ENCODE measurements at places on chromosomes 12 and 14.

GRCh38 chr14:99601361-99601831 lies 2.6 kb downstream of the CCDC85C start:
- DNase-seq = no peak

GRCh38 chr14:101986953-101987352 lies 22.6 kb downstream of the DYNC1H1 start:
- DNase-seq = no peak

DNA sequence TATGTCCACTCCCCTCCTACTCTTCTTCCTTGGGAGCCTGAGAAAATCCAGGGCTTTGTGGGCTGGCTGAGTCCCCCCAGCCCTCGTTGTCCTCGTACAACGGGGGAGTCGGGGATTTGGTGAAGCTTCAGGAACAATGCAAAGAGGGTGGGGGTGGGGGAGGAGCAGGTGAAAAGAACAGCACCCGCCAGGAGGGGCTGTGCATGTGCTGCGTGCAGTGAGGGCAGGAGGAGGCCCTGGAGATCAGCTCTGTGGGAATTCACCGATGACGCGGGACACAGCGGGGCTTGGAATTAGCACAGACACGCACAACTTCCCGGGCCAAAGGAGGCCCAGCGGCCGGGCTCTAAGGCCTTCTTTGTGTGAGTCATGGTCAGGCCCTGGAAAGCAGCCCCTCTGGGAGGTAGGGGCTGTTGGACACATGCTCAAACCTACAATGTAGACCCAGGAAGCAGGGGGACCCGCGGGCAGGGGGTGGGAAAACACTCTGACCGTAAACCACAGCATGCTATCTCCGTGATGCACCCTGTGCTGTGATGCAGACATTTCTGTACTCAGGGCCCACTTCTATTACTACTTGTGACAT lies 32.8 kb downstream of the RBM19 start:
- peak; percentile 64 for DNase-seq

DNA sequence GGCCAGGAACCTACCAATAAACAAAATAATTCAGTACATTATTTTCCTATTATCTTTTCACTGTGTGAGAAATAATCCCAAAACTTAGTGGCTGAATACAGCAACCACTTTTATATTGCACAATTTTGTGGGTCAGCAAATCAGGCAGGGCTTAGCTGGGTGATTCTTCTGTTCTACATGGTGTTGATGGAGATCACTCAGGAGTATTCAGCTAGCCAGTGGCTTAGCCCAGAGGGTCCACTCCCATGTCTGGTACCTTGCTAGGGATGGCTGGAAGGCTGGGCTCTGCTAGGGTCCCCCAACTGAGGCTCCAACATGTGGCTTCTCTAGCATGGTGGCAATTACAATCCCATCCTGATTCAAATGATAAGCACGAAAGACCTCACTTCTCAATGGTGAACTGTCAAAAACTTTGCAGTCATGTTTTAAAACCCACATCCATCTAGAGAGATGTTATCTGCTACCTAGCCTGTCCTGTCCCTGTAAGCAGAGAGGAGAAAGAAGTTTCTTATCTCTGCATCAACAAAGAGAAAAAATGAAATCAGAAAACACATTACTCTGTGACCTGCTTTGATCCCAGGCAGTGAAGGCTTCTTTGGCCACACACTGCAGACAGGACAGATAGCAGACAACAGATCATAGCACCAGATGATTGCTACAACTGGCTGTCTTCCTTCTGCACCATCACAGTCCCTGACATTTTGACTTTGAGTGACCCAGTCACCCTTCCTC lies 51.0 kb upstream of the MYL2 start:
- no peak for DNase-seq

GRCh38 chr14:59374048-59374447 lies 91.1 kb downstream of the GPR135 start:
- DNase-seq = peak; percentile 45

GRCh38 chr12:124686370-124687173 lies 119.2 kb upstream of the NCOR2 start:
- DNase-seq = no peak

GRCh38 chr12:78293059-78293686 lies 462.5 kb downstream of the NAV3 start:
- no peak for DNase-seq

DNA sequence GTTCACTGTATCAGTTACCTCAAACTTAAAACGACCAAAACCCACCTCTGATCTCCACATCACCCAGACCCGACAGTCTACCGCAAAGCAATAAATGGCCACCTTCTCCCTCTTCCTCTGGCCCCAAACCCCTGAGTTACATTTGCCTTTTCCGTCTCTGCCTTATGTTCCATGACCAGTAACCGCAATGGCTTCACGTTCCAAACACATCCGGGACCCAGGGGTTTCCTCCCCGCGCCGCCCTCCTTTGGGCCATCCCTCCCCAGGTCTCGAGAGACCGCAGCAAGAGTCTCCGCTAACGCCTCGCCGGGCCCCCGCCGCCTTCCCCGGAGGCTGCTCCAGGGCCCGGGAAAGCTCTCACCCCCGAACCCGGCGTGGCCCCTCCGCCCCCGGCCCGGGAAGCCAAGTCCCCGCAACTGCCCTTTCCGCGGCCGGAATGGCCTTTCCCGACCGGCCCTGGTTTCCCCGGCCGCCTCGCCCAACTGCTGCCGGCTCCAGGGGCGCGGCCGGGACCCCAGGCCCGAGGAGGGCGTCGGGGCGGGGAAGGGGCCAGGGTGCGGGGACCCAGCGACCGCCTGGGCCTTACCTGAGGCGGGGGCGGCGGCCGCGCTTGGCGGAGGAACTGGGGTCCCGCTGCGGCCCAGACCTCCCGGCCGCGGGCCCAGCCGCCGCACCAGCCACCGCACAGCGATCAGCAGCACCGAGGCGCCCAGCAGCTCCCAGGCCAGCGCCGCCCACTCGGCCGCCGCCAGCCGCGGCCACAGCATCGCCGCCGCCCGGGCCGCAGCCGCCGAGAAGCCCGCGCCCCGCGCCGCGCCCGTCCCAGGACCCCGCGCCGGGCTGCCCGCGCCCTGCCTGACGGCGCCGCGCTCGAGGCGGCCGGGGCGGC lies at the start of gene ANKLE2:
Gene ANKLE2, minus strand, starts transcription at position 801 of the 889 bp plus-strand sequence. Its CDS starts 34 bp downstream, at position 767.
- peak; percentile 90 for DNase-seq

DNA sequence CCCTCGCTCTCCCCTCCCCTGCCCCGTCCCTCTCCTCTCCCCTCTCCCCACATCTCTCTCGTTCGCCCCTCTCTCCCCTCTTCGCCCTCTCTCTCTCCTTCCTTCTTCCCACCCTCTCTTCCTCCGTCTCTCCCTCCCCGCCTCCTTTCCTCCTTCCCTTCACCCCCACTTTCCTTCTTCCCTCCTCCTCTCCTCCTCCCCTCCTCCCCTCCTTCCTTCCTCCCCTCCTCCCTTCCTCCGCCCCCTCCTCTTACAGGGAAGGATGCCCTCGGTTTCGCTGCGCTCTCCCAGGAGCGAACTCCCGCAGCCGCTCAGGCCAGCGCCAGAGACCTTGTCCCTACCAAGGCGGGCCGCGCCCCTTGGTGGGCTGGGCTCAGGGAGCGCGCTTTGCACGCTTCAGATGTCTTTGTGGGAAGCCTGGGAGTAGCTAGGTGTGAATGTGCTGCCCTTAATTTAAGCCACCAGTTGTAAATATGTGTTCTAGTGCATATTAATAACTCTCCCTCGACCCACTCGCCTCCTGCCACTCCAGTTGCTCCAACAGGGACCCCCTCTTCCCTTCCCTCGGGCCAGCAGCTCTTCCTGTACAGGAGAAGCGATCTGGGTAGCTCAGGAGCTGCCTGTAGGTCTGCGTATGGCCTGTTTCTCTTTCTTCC lies 13.3 kb upstream of the MAP3K9 start:
- DNase-seq = no peak
